ENCODE measurements at places on chromosomes 11 and 22. TPM values are rescaled to one million over a fixed set of nuclear protein-coding genes. Genes with fewer than 3 reads are reported as not detected.
A peak's percentile ranks its signal among the peaks of the same experiment; 100 is the strongest.

MUC15 gene
- polyA plus RNA-seq = 3.7 TPM

DNA sequence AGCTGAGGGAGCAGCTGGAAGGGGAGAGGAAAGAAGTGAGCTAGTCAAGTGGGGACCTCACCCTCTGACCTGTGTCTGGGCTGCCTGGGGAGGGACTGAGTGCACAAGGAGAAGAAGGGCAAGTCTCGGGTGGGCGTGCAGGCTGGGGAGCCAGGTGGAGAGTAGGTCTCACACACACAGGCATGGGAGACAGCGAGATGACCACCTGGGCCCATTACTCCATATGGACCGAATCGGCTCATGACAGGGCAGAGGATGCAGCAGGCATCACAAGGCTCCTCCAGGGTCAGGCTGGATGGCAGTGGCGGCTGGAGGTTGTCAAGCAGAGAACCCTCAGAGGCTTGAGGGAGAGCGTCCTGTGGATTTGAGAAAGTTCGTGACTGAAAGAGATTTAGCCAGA is 63.5 kb downstream of the CEP164 start:
- no peak for DNase-seq

DNA sequence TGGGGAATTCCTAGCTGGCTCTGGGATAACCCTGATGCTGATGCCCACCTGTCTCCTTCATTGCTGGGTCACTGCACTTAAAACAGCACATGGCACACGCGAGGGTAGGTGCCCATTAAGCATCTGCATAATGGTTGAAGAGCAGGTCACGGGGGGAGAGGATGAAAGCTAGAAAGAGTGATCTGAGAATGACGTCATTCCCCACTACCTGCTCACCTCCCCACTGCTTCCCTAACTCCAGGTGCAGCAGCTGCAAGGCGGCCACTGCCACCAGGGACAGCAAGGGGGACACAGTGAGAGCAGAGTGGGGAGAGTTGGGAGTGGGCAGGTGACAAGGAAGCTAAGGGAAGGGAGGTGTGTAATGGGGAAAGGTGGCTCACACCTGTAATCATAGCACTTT is 27.0 kb downstream of the ADA2 start:
- DNase-seq = no peak

DNA sequence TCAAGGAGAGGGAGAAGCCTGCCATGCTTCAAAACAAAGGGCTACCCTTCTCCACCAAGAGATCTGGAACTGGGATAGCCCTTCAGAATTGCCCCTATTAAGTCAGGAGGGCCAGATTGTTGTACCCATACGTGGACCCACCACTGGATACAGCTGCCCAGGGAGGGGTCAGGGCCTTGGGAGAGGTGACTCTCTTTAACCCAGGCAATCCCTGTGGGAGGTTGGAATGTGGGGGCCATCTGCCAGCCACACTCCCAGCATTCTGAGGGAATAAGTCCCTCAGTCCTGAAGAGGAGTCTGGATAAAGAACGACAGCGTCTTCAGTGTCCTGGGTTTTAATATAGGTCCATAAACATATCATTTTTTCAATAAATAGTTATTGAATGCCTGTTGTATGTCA is 588.2 kb upstream of the TENM4 start:
- no peak for DNase-seq

DNA sequence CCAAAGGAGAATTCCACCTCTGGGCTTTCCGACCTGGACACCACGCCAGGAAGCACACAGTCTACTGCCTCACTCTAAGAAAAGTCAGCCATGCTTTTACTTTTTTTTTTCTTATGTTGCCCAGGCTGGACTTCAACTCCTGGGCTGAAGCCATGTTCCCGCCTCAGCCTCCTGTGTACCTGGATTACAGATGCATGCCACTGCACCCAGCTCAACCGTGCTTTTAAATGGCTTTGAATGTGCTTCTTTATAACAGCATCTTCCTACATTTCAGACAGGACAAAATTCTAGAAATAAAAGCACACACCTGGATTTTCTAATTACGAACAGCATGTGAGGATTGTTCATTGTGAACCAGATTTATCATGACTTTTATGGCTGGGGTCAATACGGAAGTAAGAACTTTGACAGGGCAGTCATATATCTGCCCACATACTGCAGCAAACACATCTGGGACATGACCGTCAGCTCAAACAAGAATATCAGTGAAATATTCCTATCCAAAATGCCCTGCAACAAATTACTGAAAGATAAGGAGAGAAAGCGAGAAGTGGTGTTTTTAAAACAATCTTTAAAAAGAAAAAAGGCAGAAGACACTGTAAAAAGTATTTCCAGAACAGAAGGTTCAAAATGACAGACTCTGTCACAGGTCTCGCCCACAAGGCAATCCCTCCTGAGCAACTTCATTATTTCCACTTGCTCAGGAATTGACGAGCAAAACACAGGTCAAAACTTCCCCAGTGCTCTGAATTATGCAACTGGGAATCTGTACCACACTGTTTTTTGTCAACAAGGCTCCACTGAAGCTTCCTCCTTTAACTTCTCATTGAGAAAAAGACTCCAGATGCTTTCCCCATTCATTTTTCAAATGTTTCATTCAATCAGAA is 42.1 kb downstream of the PACSIN2 start:
- DNase-seq = no peak

GRCh38 chr22:24494528-24495364 is at the start of gene UPB1:
Gene UPB1, plus strand, starts transcription at chr22:24495332. Its CDS starts 72 bp downstream, at chr22:24495404.
- DNase-seq = no peak

GRCh38 chr11:132248580-132248979 is 878.2 kb downstream of the NTM start:
- no peak for DNase-seq

KRTAP5-7 gene
- not detected for polyA plus RNA-seq

FXYD6 gene
- polyA plus RNA-seq = 129 TPM

TRIM51 gene
- not detected for polyA plus RNA-seq

- DNase-seq = no peak
Measured at GRCh38 chr11:17267576-17267975, 9.0 kb upstream of the NUCB2 start.

DNA sequence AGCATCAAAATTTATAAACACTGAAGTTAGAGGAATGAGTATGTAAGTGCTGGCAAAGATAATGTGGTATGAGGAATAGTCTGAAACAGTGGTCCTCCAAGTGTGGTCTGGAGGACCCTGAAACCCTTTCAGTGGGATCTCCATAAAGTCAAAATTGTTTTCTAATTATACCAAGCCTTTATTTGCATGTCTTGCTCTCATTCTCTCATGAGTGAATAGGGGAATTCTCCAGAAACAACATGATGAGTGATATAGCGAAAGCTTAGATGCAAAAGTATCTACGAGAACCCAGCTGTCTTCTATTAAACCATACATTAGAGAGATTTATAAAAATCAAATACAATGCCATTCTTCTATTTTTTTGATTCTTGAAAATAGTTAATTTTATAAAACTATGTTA is 145.0 kb upstream of the RAG2 start:
- DNase-seq = no peak

DNA sequence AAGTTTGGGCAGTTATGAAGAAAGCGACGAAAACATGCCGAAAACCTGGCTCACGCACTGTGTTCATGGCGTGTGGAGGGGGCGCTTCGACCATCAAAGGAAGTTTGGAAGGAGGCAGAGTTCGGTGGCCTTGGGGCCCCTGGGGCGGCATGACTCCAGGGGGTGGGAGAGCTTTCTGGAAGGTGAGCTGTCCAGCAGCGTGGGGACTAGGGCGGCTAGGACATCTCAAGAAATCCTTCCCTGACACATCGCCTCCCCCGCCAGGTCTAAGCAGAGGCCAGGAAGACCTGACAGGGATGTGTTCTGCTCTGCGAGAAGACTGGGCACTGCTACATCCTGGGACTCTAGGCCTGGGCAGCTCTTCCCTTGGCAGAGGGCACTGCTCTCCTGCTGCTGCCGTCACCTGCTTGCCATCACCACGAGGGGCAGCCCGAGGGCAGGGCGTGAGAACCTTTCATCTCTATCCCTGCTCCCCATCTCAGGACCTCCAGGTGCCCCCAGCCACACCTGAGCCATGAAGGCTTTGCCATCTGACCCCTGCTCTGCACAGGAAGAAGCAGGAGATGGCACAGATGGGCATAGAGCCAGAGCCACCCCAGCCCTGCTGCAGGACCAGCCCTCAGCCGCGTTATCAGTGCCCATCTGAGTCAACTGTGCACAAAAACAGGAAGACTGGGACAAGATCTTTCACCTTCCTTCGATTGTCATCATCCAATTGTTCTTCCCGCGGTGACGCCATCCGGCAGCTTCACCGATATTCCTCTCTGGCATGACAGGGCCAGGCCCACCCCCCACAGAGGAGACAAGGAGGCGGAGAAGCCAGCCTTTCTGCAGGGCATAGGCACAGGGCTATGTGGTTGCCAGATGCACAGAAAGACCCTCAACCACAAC is 12.7 kb downstream of the LINC01488 start:
- DNase-seq = no peak

GRCh38 chr22:42820045-42820763 is 36.9 kb downstream of the ARFGAP3 start:
- peak; percentile 60 for DNase-seq

MYOD1 gene
- not detected for polyA plus RNA-seq

MS4A1 gene
- 0.32 TPM for polyA plus RNA-seq

DNA sequence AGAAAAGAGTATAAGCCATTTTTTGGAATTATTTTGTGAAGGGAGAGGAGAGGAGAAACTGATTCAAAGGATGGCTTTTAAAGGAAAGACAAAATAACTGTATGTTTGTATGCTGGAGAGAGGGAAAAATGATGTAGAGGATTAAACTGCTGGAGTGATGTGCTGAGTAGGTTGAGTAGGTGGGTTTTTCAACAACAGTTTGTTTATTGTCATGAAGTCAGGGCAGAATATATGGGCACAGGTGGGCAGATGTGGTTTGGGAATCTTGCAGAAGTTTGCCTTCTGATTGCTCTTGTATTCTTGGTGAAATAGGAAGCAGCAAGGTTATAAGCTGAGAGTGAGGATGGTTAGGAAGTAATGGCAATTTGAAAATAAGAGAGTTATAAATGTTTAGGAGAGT is 12.1 kb downstream of the SYT9 start:
- no peak for DNase-seq

DNA sequence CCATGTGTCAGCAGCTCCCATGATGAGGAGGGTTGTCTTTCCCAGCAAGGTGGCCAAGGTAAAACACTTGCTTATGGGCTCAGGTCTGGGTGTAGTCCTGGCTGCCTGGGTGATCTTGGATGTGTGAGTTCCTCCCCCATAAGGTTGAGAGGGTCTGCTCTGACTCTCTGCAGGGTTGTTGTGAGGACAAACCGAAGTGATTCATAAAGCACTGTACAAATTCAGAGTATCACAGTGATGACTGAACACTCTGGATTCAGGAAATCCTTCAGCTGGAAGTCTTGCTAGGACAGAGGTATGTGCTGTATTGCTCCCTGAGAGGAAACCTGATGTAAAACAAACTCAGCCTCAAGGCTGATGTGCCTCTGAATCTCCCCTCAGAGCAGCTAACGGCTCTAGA is 220.9 kb upstream of the PITPNB start:
- DNase-seq = no peak

DNA sequence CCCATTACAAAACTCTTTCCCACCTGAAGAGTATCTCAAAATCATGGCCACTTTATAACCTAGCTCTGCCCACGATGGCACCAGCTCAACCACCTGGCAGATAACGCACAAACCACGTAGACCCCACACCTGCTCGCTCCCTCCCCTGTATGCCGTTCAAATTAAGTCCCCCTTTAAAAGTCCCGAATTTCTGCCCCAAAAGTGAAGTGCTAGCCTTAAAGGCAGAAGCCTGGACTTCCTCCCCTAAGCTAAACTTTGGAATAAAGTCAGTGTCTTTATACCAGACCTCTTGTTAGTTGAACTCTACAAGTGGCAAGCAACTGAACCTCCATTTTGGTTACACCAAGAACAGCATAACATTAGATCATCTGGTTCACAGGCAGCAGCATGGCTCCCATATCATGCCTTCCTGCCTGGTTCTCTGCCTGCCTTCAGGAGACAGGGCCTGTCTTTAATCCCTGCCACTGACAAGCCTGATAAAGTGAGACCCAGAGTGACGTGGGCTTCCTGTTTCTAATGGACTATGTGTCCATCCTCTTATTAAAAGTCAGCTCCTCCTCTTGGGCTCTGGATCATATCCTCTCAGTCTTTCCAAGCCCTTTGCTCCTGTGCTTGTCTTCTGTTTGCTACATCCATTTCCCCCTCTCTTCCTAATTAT is 32.6 kb upstream of the NNMT start:
- DNase-seq = no peak

GRCh38 chr11:16861862-16862261 is 123.4 kb downstream of the C11orf58 start:
- no peak for DNase-seq

KCNJ5 gene
- polyA plus RNA-seq = 4.8 TPM

DNA sequence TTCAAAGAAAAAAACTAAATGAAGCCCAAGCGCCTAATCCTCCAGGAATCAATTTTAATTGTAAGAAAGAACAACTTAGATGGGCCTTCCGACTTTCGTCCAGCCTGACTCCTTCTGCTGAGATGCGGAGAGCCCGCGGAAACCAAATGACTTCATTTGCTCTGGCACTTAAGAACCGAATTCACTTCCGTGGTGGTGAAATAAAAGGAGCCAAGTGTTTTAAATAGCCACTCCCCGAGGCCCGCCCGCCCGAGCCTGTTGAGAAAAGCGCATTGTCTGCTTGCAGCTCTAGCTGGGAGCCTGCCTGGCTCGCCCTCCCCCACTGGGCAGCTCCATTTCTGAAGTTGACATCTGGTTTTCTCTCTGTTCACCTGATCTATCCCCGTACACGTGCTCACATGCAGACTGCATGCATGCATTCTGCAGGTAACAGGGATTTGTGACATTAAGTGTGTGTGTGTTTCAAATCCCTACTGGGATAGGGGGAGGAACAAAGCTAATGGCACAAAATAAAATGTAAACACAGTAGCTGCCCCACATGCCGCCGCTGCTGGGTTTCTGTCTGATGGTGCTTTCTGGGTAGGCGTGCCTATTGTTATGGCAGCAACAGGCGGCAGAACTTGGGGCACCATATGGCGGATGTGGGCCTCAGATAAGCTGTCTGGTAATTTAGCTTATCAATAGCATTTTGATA is 6.2 kb downstream of the TEAD1 start:
- DNase-seq = no peak

KCNQ1 gene
- 11.8 TPM for polyA plus RNA-seq

DNA sequence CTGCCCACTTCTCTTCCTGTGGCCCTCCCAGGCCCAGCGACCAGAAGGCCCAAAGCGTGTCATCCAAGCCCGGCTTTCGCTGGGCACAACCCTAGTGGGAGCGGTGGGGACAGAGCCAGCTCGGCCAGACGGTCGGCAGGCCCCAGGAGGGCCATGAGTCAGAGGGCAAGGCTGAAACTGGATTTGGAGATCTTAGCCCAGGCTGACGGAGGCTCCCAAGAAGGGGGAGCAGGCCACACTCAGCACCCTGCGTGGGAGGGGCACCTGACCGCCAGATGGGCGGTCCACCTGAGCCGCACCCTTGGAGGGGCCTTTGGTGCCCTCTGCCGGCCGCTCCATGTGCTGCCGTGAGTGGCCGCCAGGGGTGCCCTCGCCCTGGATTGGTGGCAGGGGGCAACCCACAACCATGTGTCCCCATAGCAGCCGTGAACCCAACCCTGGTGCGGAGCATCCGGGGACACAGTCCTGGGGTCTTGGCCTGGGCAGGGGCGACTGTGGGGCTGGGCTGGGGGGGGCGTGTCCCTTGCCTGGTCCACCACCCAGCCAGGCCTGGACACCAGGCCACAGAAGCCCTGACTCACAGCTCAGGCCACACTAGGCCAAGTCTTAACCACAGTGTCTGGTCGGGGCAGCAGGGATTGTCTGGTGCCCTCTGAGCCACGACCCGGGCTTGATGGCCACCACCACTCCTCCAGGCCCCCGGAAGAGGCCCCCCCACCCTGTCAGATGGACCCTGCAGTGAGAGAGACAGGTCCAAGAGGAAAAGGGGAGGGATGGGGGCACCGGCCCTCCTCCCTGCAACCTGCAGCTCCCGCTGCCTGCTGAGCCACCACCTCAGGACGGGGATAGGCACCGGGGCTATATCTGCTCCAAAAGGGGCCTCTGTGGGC is 19.2 kb upstream of the TALDO1 start:
- DNase-seq = no peak
